A549 treated with CpdA at 1 μM for 4 hours (cell line): ENCODE measurements at places on chromosomes 7 and 10. TPM values are rescaled to one million over a fixed set of nuclear protein-coding genes. Genes with fewer than 3 reads are reported as not detected.

CYP2C8 gene
- 0.17 TPM in 1 of 5 replicates, not detected in the others for total RNA-seq

SDK1 gene
- total RNA-seq = 0.34 to 0.86 TPM (median 0.59 TPM) in 5 replicates

SLC39A12 gene
- total RNA-seq = not detected in 5 replicates

OR2A12 gene
- not detected in 5 replicates for total RNA-seq

DEPP1 gene
- 1.3 to 1.8 TPM (median 1.4 TPM) in 5 replicates for total RNA-seq

CEP55 gene
- total RNA-seq = 60.7 to 75.5 TPM (median 65.1 TPM) in 5 replicates

PLCE1 gene
- total RNA-seq = 4.5 to 7.0 TPM (median 5.7 TPM) in 5 replicates

VKORC1L1 gene
- 28.3 to 32.2 TPM (median 31.3 TPM) in 5 replicates for total RNA-seq

AASS gene
- total RNA-seq = 0.03 to 0.08 TPM (median 0.05 TPM) in 4 of 5 replicates, not detected in the other

CYP3A4 gene
- total RNA-seq = not detected in 5 replicates

CACNB2 gene
- not detected in 5 replicates for total RNA-seq

HYAL4 gene
- total RNA-seq = 0.08 to 0.13 TPM (median 0.09 TPM) in 3 of 5 replicates, not detected in the others

HOXA1 gene
- total RNA-seq = 2.8 to 4.0 TPM (median 3.4 TPM) in 5 replicates

ADRB1 gene
- 0.41 to 0.94 TPM (median 0.74 TPM) in 5 replicates for total RNA-seq

SEMA3D gene
- 0.05 to 0.17 TPM (median 0.05 TPM) in 3 of 5 replicates, not detected in the others for total RNA-seq

TRIM50 gene
- not detected in 5 replicates for total RNA-seq

COL28A1 gene
- total RNA-seq = 0.33 to 1.0 TPM (median 0.65 TPM) in 5 replicates

CTBP2 gene
- total RNA-seq = 101 to 118 TPM (median 113 TPM) in 5 replicates

SHOC2 gene
- total RNA-seq = 15.4 to 26.0 TPM (median 17.3 TPM) in 5 replicates

BTBD16 gene
- total RNA-seq = 0.40 to 0.86 TPM (median 0.52 TPM) in 5 replicates

ALOX5 gene
- total RNA-seq = 0.22 to 0.90 TPM (median 0.61 TPM) in 5 replicates

CFAP70 gene
- total RNA-seq = 0.14 to 0.28 TPM (median 0.21 TPM) in 5 replicates

HMX2 gene
- 0.10 to 0.18 TPM (median 0.16 TPM) in 4 of 5 replicates, not detected in the other for total RNA-seq

SEC61G gene
- total RNA-seq = 342 to 466 TPM (median 369 TPM) in 5 replicates
